DMS79 treated with DMSO at 0.1 percent for 48 hours (cell line): ENCODE measurements at places on chromosomes 2 and 18.
A peak's percentile ranks its signal among the peaks of the same experiment; 100 is the strongest.

GRCh38 chr2:234203135-234203984, 152.9 kb downstream of the SPP2 start:
- no peak for DNase-seq

DNA sequence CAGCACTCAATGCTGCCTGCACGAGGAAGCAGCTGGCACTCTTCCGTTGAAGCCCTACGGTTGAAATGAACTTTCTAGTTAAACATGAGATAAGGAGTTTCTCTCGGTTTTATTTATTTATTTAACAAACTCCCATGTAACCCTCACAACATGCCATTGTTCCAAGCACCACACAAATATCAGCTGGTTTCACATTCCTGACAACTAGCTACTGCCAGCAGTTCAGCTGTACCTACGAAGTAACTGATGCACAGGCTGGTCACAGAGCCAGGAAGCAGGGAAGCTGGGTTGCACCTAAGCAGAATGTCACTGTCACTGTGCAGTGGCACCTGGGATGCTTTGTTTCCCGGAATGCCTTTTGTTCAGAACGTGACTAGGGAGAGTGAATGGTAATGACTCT, 18.1 kb downstream of the TIMM21 start:
- DNase-seq, result no peak

- DNase-seq, result no peak
These were observed 29.7 kb downstream of the DNMT3A start for GRCh38 chr2:25311865-25312575.

DNA sequence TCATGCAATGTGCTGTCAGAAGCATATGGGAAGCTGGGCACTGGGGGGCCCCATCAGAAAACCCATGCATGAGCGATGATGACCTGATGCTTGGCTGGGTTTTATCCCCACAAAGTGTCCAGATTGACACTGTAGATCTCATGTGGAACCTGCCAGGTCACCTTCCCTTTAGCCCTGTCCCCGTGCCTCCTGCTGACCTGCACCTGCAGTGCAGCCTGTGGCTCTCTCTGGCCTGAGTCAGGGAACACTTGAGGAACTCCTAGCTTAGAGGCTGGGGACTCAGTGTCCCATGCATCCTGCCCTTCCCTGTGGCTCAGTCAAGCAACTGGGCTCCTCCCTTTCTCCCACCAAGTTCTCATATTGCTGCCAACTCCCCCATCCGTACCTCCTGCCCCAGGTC, 57.7 kb downstream of the PDCL3 start:
- no peak for DNase-seq

DNA sequence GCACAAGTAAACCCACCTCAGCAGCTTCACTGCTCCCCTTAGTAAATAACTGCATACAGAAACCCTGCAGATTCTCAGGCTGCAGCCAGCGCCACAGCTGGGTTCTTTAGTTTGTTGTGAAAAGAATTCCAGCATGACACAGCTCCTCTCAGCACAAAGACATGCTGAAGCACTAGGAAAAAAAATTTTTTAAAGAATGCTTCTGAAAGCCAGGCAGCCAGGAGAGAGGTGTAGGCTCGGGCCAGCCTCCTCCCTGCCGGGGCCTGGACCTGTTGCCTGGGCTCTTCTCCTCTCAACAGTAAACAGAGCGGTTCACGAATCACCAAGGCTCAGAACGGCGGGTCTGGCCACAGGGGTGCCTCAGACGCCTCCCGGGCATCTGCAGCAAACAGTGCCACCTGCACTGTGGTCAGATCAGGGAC, 95.7 kb upstream of the POU3F3 start:
- no peak for DNase-seq

DNA sequence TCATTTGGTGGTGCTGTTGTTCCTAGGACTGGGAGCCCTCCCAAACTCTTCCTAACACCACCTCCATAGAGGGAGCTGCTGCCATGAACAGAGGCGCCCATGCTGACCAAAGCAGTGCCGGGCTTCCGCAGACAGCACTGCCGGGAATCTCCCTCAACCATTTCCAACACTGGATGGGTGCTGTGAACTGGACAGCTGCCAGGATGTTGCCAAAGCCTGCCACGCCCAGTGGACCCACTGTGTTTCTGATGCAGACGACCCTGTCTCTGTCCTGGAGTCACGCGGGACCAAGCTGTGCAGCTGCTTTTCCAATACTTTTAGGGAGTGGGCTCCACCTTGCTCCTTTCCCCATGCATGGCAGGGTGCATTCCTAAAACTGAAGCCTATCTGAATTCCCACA, 16.9 kb upstream of the GNAL start:
- no peak for DNase-seq

GRCh38 chr2:224366267-224366844, 35.6 kb downstream of the FAM124B start:
- DNase-seq, result peak; percentile 68

DNA sequence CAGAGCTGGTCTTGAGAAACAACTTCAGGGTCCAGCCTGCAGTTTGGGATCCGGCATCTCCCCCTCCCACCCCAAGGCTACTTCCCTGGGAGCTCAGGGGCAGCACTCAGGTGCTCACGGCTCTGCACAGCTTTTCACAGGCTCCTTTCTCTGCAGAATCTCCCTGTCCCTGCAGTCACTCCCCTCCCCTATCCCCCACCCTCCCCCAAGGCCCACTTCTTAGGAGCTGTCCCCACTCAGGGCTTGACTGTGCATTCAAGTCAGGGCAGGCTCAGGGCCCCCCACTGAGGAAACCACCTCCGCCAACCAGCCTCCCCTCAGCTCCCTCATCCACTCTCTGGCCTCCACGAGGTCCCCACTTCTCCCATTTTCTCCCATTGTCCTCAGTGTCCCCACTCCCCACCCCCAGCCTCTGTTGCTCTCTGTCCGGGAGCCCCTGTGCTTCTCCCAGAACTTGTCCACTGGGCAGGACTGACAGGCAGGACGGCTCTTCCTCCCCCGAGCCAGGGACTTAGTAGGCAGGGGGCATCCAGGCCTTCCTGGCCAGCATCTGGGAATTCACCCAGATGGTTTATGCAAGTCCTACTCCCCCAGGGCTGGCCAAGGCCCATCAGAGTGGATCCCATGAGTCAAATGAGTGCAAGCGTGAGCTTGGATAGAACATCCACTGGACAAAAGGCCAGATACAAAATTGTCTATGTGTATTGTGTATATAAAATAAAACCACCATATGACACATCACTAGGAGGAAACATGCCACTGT, 7.6 kb downstream of the NMUR1 start:
- DNase-seq, result no peak

- no peak for DNase-seq
These were observed 10.3 kb downstream of the ATP8B1 start for GRCh38 chr18:57792631-57793301.

- DNase-seq, result peak; percentile 66
These were observed 35.4 kb downstream of the FASTKD2 start for GRCh38 chr2:206800506-206801417.

DNA sequence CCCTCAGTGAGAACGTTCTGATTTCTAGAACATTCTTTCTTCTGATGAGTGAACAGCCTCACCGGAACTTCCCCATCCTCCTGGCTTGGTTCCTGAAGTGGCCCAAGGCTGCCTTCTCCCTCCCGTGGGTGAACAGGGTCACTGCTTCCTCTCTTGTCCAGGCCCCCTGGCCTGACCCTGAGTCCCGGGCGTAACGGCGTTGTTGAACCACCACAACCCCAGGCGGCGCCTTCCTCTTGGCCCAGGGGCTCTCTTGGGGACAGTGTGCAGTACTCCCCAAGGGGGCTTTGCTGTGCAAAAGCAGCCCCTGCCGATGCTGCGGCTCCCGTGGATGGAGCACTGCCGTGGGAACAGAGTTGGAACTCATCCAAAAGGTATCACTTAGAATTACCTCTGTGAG, 147.2 kb downstream of the TSN start:
- no peak for DNase-seq

GRCh38 chr18:35617865-35618264, 36.3 kb downstream of the GALNT1 start:
- no peak for DNase-seq

GRCh38 chr2:29235411-29235810, 120.2 kb downstream of the CLIP4 start:
- no peak for DNase-seq

DNA sequence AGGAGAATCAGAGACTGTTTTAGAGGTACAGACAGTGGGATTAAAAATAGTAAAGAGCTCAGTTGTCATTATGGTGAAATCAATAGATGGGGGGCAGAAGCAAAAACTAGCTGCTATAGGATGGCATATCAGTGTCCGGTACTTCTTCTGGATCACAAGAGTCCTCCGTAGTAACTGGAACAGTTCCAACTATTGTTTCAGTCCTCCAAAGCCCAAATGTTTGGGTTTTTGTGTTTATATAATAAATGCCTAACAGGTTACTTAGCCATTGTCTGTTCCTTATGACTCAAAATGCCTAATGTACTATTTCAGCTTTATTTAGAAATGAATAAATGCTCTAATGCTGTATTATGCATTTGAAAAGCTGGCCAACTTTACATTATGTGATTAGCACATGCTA, 401.2 kb downstream of the PTH2R start:
- no peak for DNase-seq

DNA sequence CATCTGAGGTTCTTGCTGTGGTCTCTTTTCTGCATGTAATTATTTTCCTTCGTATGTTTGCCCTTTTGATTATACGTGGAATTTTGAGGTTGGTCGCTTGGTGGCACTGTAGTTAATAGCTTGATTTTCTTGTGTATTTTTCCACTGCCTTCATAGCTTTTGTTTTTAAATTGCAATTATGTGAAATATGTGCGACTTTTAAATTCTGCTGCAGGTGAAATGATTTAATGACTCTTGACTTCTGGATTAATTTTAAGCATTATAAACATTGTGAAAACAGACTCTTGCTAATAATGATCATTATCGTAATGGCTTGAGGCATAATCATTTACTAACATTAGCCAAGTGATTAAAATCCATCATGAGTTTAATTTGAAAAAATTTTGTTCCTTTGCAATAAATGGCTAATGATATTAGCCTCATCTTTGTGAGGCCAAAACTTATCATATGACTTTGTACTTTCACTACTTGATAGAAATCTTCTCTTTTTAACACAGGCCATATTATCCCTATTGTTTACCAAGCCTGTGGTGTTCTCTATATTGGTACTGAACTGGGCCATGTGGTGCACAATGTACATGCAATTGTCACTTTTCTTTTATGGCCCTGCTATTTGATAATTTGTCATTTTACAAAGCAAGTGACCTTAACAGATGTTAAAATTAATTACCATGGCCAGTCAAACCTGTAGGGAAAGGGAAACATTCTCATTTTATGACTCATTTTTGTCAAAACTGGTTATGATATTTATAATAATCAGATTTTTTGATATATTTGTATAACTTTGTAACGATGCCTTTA, 62.8 kb upstream of the NEUROD1 start:
- no peak for DNase-seq

GRCh38 chr2:239660390-239661230, 259.8 kb upstream of the HDAC4 start:
- DNase-seq, result peak; percentile 60

DNA sequence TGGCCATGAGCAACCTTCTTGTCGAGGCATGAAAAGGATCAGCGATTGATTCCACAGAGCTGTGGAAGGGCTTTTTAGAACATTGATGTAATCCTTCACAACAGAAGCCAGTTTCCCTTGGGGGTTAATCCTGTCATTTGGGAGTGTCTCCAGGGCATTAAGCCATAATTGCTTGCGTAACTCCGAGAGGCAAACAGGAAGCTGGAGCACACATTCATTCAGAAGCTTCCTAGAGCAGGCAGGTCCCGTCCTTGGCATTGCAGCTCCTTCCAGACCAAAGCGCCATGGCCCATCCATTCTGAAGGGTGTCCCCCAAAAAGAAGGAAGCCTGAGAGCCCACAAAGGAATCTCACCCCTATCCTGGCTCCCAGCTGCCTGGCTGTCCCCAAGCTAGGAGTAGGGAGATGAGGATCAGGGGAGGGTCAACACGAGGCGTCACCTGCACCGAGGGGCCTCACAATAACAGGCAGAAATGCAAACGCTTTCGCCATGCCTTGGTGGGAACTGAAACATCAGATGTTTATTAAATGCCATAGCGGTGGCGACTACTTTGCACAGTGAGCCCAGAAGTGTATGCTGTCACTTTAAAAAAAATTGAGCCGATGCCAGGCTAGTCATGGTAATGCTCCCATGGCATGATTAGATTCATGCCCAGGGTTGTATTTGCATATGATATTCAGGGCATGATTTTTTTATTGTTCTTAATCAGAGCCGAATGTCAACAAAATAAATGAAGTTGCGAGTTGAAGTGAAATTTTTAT, 339.4 kb downstream of the BCL11A start:
- DNase-seq, result no peak

GRCh38 chr2:226220511-226220910, 579.1 kb downstream of the IRS1 start:
- no peak for DNase-seq

GRCh38 chr2:134256956-134257355, 3.1 kb downstream of the MGAT5 start:
- no peak for DNase-seq

- no peak for DNase-seq
These were observed 55.8 kb downstream of the ASXL2 start for GRCh38 chr2:25822190-25823117.

DNA sequence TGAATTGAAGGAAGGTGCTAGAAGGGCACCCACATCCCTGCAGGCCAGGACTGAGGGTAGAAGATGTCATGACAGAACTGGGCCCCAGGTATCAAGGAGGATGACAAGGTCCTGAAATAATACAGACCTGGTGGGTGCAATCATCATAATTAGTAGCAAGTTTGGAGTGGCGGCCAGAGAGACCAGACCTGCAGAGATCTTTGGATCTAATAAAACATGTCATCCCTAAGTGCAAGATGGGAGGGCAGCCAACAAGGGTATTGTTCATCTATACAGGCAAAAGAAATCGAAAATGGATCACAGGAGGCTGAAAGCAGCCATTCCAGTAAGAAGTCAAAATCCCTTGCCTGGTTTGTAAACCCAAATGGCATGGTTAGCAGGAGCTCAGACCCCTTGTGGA, 111.3 kb upstream of the BOD1L2 start:
- DNase-seq, result no peak

DNA sequence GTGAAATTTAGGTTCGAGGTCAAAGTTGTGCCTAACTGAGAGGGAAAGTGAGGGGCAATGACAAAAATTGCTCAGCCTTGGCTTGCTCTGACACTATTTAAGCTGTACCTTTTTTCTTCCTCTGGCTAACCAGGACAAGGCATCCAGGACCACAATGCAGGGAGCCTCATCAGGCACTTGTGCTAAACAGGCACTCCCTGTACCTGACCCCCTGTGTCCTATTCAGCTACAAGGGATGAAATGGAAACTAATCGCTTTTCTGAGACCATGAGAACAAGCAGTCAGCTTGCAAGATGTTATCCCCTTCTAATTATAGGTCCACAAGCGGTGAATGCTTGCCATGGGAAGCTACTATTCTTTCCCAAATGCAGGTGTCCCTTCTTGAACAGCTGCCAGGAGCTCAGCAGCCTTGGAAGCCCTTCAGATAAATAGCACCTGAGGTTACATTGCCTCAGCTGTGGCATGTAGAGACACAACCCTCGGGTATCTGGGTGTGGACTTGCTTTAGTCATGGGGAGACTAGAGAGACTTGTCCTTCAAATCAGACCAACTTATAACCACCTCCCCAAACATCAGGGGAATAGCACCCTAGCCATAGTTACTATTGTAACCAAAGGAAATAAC, 19.1 kb upstream of the ITGA6 start:
- peak; percentile 97 for DNase-seq

GRCh38 chr2:72220170-72220569, 72.5 kb upstream of the CYP26B1 start:
- no peak for DNase-seq
